Common myeloid progenitor, CD34-positive (primary cell): ENCODE measurements at places on chromosomes 2 and 18.
A peak's percentile ranks its signal among the peaks of the same experiment; 100 is the strongest.

GRCh38 chr18:5058768-5059695 lies 138.0 kb downstream of the AKAIN1 start:
- no peaks in the 10 kb centered on the region for H3K27me3 ChIP-seq
- DNase-seq = peak; percentile 48
- H3K4me1 ChIP-seq = peaks cover 5% of the 10 kb centered on the region

- no peak overlapping the region for H3K27ac ChIP-seq
- no peaks in the 10 kb centered on the region for H3K36me3 ChIP-seq
- no peaks in the 10 kb centered on the region for H3K4me1 ChIP-seq
- DNase-seq = no peak
These were observed 246.4 kb downstream of the CDH20 start for GRCh38 chr18:61579581-61579980.

- no peak overlapping the region for H3K4me3 ChIP-seq
- H3K27ac ChIP-seq = no peak overlapping the region
- H3K4me1 ChIP-seq = peaks cover 3% of the 10 kb centered on the region
- H3K27me3 ChIP-seq = peaks cover 31% of the 10 kb centered on the region
- no peak for DNase-seq
- no peaks in the 10 kb centered on the region for H3K36me3 ChIP-seq
These were observed 32.9 kb downstream of the KCNK3 start for GRCh38 chr2:26725521-26725820.

GRCh38 chr2:128595763-128596395 lies 277.2 kb upstream of the HS6ST1 start:
- no peaks in the 10 kb centered on the region for H3K36me3 ChIP-seq
- H3K27me3 ChIP-seq = no peaks in the 10 kb centered on the region
- no peak overlapping the region for H3K27ac ChIP-seq
- no peak overlapping the region for H3K4me3 ChIP-seq
- no peak for DNase-seq
- peaks cover 15% of the 10 kb centered on the region for H3K4me1 ChIP-seq

DNA sequence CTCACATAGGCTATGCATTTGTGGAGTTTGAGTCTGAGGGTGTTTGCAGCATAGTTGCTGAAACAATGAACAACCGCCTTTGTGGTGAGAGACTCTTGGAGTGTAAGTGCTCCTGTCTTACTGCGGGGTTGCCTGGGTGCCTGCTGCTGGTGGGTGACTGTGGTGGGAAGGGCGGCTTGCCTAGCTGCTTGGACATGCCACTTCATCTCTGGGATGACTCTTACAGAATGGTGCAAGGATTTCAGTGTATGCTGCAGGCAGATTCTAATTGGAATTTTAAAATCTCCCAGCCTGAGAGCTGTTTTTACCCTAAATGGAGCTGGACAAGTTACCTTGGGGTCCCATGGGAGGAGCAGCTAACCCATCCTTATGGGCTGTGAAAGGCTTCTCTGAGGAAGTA lies 50.1 kb downstream of the CYP27C1 start:
- no peaks in the 10 kb centered on the region for H3K36me3 ChIP-seq
- H3K27ac ChIP-seq = no peak overlapping the region
- no peak overlapping the region for H3K4me3 ChIP-seq
- H3K4me1 ChIP-seq = peaks cover 8% of the 10 kb centered on the region

- DNase-seq = no peak
- H3K27ac ChIP-seq = no peak overlapping the region
- no peak overlapping the region for H3K4me3 ChIP-seq
- H3K36me3 ChIP-seq = no peaks in the 10 kb centered on the region
- H3K4me1 ChIP-seq = no peaks in the 10 kb centered on the region
- no peaks in the 10 kb centered on the region for H3K27me3 ChIP-seq
These were observed 282.0 kb upstream of the RND3 start for GRCh38 chr2:150769421-150769820.

- no peaks in the 10 kb centered on the region for H3K4me1 ChIP-seq
- H3K4me3 ChIP-seq = no peak overlapping the region
- H3K27ac ChIP-seq = no peak overlapping the region
These were observed 1047.6 kb upstream of the FANCL start for GRCh38 chr2:59288771-59289170.

DNA sequence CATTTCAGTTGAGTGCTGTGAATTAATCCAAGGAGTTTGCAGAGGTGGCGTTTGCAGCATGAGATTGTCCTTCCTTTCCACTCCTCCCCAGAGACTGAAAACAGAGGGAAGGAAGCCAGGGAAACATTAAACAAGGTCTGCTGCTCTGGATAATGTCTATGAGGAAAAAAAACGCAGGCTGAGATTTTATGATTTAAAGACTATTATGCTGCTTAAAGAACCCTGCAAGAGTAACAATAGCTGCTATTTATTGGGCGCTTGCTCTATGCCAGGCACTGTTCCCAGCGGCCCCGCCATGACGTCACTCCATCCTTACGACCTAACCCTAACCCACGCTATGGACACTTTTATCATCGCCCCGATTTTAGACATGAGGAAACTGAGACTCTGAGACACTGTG lies 222.4 kb downstream of the BCL2 start:
- H3K4me1 ChIP-seq = peaks cover 54% of the 10 kb centered on the region
- no peak overlapping the region for H3K27ac ChIP-seq
- no peaks in the 10 kb centered on the region for H3K27me3 ChIP-seq
- no peak for DNase-seq
- H3K4me3 ChIP-seq = no peak overlapping the region

DNA sequence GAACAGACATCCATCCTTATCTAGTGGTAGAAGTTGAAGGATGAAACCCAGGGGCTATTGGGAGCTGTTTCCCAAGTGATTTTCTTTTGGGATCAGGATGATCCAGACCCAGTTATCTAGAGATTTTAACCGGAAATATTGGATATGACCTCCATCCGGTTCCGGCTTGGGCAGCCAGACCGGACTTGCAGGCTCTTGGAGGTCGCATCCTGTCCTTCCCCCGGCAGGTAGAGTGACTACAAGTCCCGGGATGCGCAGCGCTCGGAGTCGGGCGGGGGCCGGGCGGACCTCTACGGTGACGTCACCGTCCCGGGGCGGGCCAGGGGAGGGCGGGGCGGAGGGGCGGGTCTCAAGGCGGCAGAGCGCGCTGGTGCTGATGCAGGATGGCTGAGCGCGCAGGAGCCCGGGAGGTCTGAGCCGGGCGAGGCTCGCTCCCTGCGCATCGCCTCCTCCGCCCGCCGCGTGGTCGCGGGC lies at the start of gene KIF5C:
Gene KIF5C, plus strand, starts transcription at position 360 of the 474 bp plus-strand sequence. CDS start 391 bp downstream, outside the sequence.
- no peaks in the 10 kb centered on the region for H3K36me3 ChIP-seq
- no peak within 1 kb of the TSS for H3K27ac ChIP-seq
- H3K4me1 ChIP-seq = peaks cover 14% of the 10 kb centered on the region
- peaks cover 16% of the 10 kb centered on the region for H3K27me3 ChIP-seq

DNA sequence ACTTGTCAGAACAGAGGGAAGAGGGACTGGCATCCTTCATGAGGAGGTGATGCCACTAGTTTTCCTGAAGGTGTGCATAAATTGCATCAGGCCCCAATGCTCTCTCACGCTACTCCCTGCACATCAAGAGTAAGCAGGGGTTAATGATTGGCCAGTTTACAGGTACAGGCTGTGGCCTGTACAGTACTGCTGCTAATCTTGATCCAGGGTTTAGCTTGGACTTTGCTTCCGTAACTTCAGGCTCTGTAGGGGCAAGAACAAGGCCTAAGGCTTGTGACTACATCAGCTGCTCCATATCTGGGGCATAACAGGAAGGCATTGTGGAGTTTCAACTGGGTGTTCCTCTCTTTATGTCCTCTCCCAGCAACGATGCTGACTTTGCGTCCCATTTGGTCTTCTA lies 96.8 kb upstream of the FZD7 start:
- DNase-seq = no peak
- H3K36me3 ChIP-seq = no peaks in the 10 kb centered on the region
- H3K4me1 ChIP-seq = peaks cover 15% of the 10 kb centered on the region
- H3K27me3 ChIP-seq = no peaks in the 10 kb centered on the region

GRCh38 chr2:2645162-2645855 lies 314.2 kb upstream of the MYT1L start:
- no peaks in the 10 kb centered on the region for H3K36me3 ChIP-seq
- peaks cover 2% of the 10 kb centered on the region for H3K27me3 ChIP-seq
- H3K4me1 ChIP-seq = no peaks in the 10 kb centered on the region
- H3K4me3 ChIP-seq = no peak overlapping the region
- no peak overlapping the region for H3K27ac ChIP-seq

GRCh38 chr2:220432645-220433044 lies 805.2 kb downstream of the SLC4A3 start:
- DNase-seq = no peak
- H3K36me3 ChIP-seq = no peaks in the 10 kb centered on the region
- no peak overlapping the region for H3K27ac ChIP-seq
- H3K4me1 ChIP-seq = no peaks in the 10 kb centered on the region

DNA sequence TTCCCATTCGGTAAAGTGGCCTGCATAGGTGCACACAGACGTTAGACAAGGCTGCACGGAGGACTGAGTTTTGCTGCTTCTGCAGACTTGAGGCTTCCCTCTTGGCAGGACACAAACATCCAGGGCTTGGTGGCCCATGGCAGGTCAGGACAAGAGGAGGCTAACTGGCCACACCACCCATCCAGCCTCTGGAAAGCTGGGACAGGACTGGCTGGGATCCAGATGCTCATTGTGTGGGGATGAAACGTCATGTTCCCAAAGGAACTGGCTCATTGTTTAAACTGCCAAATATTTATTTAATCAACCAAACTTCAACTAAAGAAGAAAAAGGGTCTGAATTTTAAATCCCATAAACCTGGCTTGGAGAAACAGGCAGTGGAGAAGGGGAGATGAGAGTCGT lies 239.1 kb upstream of the EPAS1 start:
- no peaks in the 10 kb centered on the region for H3K27me3 ChIP-seq
- H3K27ac ChIP-seq = no peak overlapping the region
- H3K36me3 ChIP-seq = no peaks in the 10 kb centered on the region
- H3K4me3 ChIP-seq = no peak overlapping the region
- no peaks in the 10 kb centered on the region for H3K4me1 ChIP-seq

GRCh38 chr2:45843136-45843535 lies 191.7 kb downstream of the PRKCE start:
- no peaks in the 10 kb centered on the region for H3K36me3 ChIP-seq
- peak; percentile 61 for DNase-seq
- peak overlapping the region; percentile 23 for H3K4me3 ChIP-seq
- peak overlapping the region; percentile 64 for H3K27ac ChIP-seq

- DNase-seq = no peak
- no peak overlapping the region for H3K4me3 ChIP-seq
- H3K27me3 ChIP-seq = peaks cover 3% of the 10 kb centered on the region
- H3K36me3 ChIP-seq = no peaks in the 10 kb centered on the region
These were observed 5.3 kb downstream of the EPB41L3 start for GRCh38 chr18:5538544-5538943.

DNA sequence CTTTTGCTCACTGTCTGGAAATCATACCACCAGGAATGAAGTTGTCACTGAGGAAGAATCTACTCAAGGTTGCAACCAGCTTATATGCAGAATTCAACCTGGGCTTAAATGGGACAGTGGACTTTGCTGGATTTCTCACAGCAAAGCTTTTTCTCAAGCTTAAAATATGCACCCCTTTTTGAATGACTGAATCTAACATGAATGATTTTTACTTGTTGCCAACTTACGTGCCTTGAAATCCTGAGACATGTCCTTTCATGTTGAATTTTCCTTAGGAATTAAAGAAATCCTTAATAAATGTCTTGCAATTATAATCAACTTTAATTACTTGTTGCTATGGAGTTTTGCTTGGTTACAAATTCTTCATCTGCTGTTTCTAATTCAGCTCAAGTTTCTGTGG lies 57.4 kb downstream of the SPP2 start:
- no peaks in the 10 kb centered on the region for H3K4me1 ChIP-seq
- H3K4me3 ChIP-seq = no peak overlapping the region
- H3K27me3 ChIP-seq = peaks cover 5% of the 10 kb centered on the region
- no peak for DNase-seq

DNA sequence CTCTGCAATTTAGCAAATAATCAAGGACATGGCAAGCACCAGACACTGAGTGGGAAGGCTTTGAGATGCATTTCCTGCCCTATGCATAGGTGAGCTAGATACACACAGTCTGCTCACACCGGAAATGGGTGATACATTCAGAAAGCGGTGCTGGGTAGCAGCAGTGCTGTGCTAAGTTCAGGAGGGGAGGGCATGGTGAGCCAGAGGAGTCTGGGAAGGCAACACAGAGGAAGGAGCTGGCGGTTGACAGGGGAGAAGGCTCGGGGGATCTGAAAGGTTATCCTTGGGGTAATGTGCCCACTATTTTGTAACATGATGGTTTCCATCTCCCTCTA lies 57.4 kb upstream of the EPAS1 start:
- no peak overlapping the region for H3K4me3 ChIP-seq
- H3K36me3 ChIP-seq = no peaks in the 10 kb centered on the region
- no peaks in the 10 kb centered on the region for H3K27me3 ChIP-seq
- H3K4me1 ChIP-seq = peaks cover 20% of the 10 kb centered on the region

GRCh38 chr2:65156041-65156440 lies 26.1 kb upstream of the RAB1A start:
- DNase-seq = no peak
- H3K4me3 ChIP-seq = no peak overlapping the region
- H3K27me3 ChIP-seq = no peaks in the 10 kb centered on the region
- no peaks in the 10 kb centered on the region for H3K36me3 ChIP-seq
- no peak overlapping the region for H3K27ac ChIP-seq
- H3K4me1 ChIP-seq = peaks cover 25% of the 10 kb centered on the region

- H3K27ac ChIP-seq = no peak overlapping the region
- no peaks in the 10 kb centered on the region for H3K27me3 ChIP-seq
- no peak for DNase-seq
- H3K36me3 ChIP-seq = no peaks in the 10 kb centered on the region
These were observed 773.0 kb downstream of the CPS1 start for GRCh38 chr2:211329421-211329820.

DNA sequence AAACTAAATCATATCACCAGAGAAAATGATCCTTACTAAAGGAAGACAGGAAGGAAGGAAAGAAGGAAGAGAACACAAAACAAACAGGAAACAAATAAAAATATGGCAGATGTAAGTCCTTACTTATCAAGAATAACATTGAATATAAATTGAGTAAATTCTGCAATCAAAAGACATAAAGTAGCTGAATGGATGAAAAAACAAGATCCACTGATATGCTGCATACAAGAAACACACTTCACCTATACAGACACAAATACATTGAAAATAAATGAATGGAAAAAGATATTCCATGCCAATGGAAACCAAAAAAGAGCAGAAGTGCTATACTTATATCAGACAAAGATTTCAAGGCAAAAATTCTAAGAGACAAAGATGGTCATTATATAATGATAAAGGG lies 18.0 kb upstream of the SRD5A2 start:
- no peak overlapping the region for H3K4me3 ChIP-seq
- H3K36me3 ChIP-seq = no peaks in the 10 kb centered on the region
- no peak for DNase-seq
- H3K4me1 ChIP-seq = no peaks in the 10 kb centered on the region
- H3K27me3 ChIP-seq = no peaks in the 10 kb centered on the region
- H3K27ac ChIP-seq = no peak overlapping the region

- no peaks in the 10 kb centered on the region for H3K27me3 ChIP-seq
- no peak overlapping the region for H3K4me3 ChIP-seq
- no peak overlapping the region for H3K27ac ChIP-seq
- H3K4me1 ChIP-seq = no peaks in the 10 kb centered on the region
These were observed 375.9 kb upstream of the ACVR2A start for GRCh38 chr2:147468963-147469362.
